ENCODE measurements at places on chromosomes 5 and 9.

GRCh38 chr9:85522459-85523092 lies 219.2 kb downstream of the AGTPBP1 start:
- peak; percentile 25 for DNase-seq

DNA sequence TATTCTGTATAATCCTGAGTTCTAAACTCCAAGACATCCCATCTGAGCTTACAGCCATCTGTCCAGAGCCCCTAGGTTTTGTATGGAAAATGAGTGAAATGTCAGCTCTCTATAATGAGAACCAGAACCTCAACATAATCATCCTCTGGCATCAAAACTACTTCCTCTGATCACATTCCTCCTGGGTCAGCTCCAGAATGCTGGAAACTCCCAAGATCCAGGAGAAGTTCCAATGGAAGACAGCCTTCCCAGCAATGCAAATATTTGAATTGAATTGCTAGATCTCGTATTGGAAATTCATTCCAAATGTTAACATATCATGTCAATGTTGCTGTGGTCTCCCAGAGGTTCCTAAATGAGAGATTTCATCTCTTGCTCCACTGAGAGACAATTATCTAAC lies 23.8 kb downstream of the C9 start:
- DNase-seq, result no peak

- no peak for DNase-seq
These were observed 92.1 kb downstream of the NR3C1 start for GRCh38 chr5:143311428-143311827.

- DNase-seq, result no peak
These were observed 84.6 kb downstream of the HMHB1 start for GRCh38 chr5:143896516-143896915.

DNA sequence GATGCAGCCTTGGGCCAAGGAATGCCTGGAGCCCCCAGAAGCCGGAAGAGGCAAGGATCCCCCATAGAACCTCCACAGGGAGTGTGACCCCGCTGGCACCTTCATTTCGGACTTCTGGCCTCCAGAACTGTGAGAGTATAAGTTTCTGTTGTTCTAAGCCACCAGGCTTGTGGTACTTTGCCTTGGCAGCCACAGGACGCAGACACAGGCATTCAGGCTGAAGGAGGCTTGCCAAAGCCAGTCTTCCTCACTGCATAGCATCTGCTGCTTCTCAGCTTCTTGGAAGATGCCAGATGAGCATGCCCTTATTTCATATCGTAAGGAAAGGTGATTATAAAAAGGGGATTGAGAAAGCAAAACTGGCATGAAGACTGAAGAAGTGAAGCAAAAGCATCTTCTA lies 61.1 kb upstream of the TAS2R1 start:
- DNase-seq, result no peak

- DNase-seq, result no peak
These were observed 148.8 kb upstream of the FBXL17 start for GRCh38 chr5:108530706-108531105.

DNA sequence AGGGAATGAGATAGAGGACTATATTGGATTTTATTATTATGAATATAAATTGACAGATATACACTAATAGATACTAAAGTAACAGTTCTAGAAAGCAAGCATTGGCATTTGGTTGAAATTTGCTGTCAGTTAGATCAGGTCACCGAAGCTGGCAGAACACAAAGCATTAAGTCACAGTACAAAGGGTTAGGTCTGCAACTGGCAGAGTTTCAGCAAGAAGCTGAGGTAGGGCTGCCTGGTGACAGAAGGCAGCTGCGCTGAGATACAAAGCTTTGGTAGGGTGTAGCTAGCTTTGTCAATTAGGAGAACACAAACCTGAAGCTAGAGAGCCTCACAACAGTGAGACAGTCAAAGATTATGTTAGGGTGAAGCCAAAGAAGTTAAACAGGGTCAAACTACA lies 6.3 kb upstream of the CSNK1G3 start:
- DNase-seq, result peak; percentile 43

GRCh38 chr9:84141741-84142370 lies 161.3 kb downstream of the RMI1 start:
- no peak for DNase-seq

DNA sequence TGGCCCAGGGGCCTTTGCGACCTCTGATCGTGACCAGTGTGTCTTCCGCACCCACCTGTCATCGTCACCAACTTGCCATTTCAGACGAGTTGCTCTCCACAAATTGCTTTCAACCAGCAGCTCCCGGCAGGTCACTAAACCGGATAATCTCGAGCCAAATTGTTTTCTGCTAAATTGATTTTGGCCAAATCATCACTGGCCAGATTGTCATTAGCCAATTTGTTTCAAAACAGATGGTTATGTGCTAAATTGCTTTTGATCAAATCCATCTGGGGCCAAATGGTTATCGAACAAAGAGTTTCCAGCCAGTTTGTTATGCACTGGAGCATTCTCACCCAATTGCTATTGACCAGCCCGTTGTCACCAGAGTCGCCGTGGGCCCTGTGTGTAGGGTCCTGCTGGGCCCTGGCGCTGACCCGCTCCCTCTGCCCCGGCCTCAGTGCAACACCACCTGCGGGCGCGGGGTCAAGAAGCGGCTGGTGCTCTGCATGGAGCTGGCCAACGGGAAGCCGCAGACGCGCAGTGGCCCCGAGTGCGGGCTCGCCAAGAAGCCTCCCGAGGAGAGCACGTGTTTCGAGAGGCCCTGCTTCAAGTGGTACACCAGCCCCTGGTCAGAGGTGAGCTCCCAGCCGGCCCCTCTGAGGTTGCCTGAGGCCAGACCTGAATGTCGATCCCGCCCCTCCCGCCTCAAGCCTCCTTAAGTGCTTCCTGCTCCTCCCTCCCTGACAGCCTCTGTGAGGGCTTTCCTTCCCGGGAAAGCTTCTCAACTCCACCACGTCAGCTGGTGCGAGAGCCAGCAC lies 35.6 kb downstream of the ADAMTSL2 start:
- no peak for DNase-seq

DNA sequence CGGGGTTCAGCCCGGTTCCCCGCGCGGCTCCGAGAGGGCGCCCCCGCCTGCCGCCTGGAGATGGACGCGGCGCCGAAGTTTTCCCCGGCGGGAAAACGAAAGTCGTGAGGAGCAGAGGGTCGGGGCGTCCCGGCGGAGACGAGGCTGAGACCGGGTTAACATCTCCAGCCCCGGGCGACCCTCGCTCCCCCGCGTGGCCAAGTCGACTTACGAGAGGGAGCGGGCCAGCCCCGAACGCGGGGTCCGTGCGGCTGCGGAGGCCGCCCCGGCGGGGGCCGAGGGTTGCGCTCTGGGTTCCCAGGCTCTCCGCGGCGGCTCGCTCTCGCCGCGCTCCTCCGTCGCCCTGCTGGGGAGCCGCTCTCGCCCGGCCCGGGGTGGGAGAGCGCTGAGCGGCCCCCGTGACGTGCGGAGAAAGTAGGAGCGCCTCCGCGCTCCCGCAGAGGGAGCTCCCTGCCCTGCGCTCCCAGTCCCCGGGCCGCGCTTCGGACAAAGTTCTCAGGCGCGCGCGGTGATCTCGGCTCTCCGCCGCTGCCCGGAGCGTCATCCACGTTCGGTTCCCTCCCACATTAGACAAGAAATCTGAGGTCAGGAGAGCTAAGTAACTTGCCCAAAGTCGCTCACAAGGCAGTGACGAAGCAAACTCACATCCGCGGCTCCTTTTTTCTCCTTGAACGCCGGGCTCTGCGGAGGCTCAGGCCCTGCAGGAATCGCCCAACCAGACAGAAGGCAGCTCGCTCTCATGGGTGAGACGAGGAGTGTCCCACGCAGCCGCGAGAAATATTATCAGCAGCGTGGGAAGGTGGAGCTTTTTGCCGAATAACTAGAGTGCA lies 1.2 kb upstream of the GCNT4 start:
- peak; percentile 66 for DNase-seq

DNA sequence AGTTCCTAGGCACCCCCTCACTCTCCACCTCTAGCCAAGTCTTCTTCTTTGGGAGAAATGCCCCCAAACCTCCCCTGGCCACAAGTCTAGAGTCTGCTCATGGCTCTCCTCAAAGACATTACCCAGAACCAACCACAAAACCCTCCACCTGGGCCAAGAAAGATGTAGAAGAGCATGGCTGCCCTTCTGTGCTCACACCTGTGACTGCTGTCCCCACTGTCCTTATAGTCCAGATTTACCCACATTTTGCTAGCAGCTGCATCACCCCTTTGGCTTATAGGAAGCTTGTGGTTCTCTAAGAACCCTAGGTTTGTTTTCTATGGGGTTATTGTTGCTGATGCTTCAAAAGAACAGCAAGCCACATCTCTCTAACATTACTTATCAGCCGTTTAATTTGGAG lies 6.1 kb upstream of the GABBR2 start:
- DNase-seq, result no peak

GRCh38 chr9:134163371-134164196 lies 780 bp downstream of the RNU6ATAC start:
- peak; percentile 53 for DNase-seq

- no peak for DNase-seq
These were observed 345.6 kb downstream of the KDM4C start for GRCh38 chr9:7103367-7103766.

GRCh38 chr5:95393279-95393678 lies 2.1 kb downstream of the FAM81B start:
- DNase-seq, result no peak

DNA sequence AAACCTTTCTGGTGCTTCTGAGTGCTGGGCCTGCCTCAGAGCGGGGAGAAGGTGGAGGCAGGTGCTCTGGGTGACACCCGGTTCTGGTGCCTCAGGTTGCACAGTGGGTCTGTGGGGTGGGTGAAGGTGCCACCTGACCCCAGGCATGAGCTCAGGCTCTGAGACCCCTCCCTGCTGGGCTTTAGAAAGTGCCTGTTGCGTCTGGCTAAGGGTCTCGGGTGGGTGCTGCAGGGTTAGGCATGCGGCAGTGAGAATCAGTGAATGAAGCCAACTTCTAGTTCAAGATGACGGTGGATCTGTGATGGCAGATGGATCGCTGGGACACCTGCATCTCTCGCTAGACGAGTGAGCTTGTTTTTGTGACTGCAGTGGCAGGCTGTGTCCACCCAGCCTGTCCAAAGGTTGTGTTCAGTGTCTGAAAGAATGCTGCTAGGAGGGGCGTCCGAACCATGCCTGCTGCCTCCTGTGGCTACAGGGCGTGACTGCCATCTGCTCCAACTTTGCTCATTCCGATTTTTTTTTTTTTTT lies 5.0 kb downstream of the SQSTM1 start:
- peak; percentile 68 for DNase-seq

- DNase-seq, result peak; percentile 34
These were observed 263.2 kb downstream of the DMAC1 start for GRCh38 chr9:7536310-7536939.

Measured in mucosa of gallbladder (tissue), 1 donor.